Stimulated activated CD4-positive, alpha-beta T cell treated with anti-CD3 and anti-CD28 coated beads, TNF-alpha, amount 100 ng/mL, for 48 hours (primary cell): ENCODE measurements at places on chromosomes 11 and 22.

GRCh38 chr11:71542879-71543777, 5.1 kb upstream of the KRTAP5-9 start:
- peak; percentile 8 for DNase-seq

DNA sequence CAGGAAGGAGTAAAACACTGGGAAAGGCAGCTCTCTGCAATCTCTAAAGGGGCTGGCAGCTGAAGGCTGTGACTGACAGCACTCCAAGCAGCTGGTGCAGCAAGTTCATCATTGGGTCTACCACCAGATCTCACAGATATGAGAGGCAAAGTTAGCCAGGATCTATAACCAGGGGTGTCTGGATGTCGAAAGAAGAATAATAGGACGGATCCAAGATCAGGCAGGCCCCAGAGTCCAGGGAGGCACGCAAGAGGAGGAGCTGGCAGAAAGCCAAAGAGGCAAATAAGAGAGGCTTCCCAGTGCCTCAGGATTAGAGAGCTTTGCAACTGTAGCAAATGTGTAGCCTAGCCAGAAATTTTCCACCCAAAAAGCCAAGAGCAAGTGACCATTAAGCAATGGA, 77.1 kb downstream of the RBMXL2 start:
- no peak for DNase-seq

GRCh38 chr22:33880986-33881385, 39.3 kb downstream of the LARGE1 start:
- no peak for DNase-seq

GRCh38 chr11:28833169-28833568, 725.0 kb downstream of the METTL15 start:
- DNase-seq = no peak

- DNase-seq = no peak
These were observed 6.2 kb downstream of the NAA40 start for GRCh38 chr11:63944987-63945386.

- no peak for DNase-seq
These were observed 13.7 kb upstream of the TSG101 start for GRCh38 chr11:18540207-18541009.

- no peak for DNase-seq
These were observed 12.2 kb upstream of the RHOD start for GRCh38 chr11:67044496-67044895.

GRCh38 chr11:119120639-119121007, 757 bp upstream of the HINFP start:
- no peak for DNase-seq

GRCh38 chr22:37819105-37819433, 4.1 kb upstream of the GALR3 start:
- no peak for DNase-seq

DNA sequence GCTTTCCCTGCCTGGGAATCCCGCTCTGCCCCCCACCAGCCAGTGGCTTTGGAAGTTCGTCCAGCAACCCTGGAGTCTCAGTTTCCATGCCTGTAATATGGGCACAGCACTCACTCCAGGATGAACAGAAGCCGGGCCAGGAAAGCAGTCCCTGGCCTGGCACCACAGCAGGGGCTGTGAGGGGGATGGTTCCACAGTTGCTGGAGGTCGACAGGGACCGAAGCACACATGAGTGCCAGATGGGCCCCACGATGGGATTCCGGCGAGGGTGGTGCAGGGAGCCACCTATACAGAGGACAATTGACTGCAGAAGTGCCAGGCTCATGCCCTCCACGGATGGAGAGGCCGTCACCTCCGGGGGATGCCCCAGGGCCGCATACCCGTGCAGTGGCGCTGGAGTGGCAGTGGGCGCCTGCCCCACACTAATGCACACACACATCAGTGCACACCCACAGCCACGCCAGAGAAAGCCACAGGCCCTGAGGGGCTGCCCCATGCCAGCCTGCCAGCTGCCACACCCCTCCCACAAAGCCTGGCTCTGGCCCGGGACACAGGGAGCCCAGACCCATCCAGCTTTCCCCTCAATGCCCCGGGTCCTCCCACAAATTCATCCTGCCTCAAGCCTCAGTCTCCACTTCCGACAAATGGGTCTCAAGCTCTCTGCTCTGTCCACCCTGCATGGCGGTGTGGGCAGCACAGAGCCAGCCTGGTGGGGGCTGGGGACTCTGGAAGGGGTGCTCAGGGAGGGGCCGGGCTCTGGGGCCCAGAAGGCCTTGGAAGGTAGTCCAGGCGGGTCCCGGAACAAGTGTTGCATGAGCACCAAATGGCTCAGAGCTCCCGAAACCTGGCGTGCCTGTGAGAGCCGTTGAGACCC, 9.7 kb downstream of the ASCL2 start:
- no peak for DNase-seq
